ENCODE measurements at places on chromosomes 6 and 20. TPM values are rescaled to one million over a fixed set of nuclear protein-coding genes. Genes with fewer than 3 reads are reported as not detected.
A peak's percentile ranks its signal among the peaks of the same experiment; 100 is the strongest.

- no peaks in the 10 kb centered on the region for H3K27me3 ChIP-seq
- H3K4me1 ChIP-seq, result no peaks in the 10 kb centered on the region
- H3K27ac ChIP-seq, result no peak overlapping the region
- H3K36me3 ChIP-seq, result no peaks in the 10 kb centered on the region
- DNase-seq, result no peak
- no peak overlapping the region for H3K4me3 ChIP-seq
Observed at GRCh38 chr6:5116243-5116991, 31.3 kb downstream of the PPP1R3G start.

The GJE1 gene
- not detected for total RNA-seq

GRCh38 chr20:59515013-59515905, 89.1 kb upstream of the PHACTR3 start:
- peaks cover 6% of the 10 kb centered on the region for H3K27me3 ChIP-seq
- DNase-seq, result no peak
- no peaks in the 10 kb centered on the region for H3K4me1 ChIP-seq

DNA sequence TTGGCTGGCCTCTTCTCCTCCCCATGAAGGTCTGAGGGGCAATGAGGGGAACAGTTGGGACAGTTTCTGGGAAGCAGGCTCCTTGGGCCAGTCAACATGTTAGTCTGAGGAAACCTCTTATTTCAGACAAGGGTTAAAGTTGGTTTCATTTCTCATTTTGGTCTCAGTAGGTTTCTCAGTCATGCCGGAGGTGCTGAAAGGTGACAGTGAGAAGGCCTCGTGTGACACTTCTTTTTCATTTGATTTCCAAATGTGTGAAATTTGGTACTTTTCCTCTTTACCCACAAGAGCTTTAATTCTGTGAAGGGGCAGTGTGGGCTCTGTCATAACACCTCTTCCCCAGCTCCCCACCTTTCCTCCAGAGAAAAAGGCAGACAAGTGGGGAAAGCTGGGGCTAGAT, 7.5 kb upstream of the GLP1R start:
- no peaks in the 10 kb centered on the region for H3K36me3 ChIP-seq
- DNase-seq, result no peak
- no peak overlapping the region for H3K27ac ChIP-seq
- no peak overlapping the region for H3K4me3 ChIP-seq

- no peaks in the 10 kb centered on the region for H3K4me1 ChIP-seq
- no peaks in the 10 kb centered on the region for H3K36me3 ChIP-seq
- H3K4me3 ChIP-seq, result no peak overlapping the region
- no peak for DNase-seq
- no peaks in the 10 kb centered on the region for H3K27me3 ChIP-seq
Observed at GRCh38 chr6:157813750-157814455, 9.1 kb upstream of the SNX9 start.

The SLC13A3 gene
- 0.67 TPM for total RNA-seq

- DNase-seq, result no peak
- H3K27ac ChIP-seq, result no peak overlapping the region
- peak overlapping the region; percentile 52 for H3K4me3 ChIP-seq
- H3K4me1 ChIP-seq, result peaks cover 18% of the 10 kb centered on the region
Observed at GRCh38 chr6:71289802-71290175, 1.2 kb downstream of the OGFRL1 start.

The PBOV1 gene
- total RNA-seq, result not detected

The WASF1 gene
- total RNA-seq, result 0.20 TPM

- H3K27me3 ChIP-seq, result no peaks in the 10 kb centered on the region
- no peak overlapping the region for H3K4me3 ChIP-seq
- H3K36me3 ChIP-seq, result peaks cover 10% of the 10 kb centered on the region
- no peak for DNase-seq
- H3K27ac ChIP-seq, result no peak overlapping the region
Observed at GRCh38 chr6:15374119-15374518, 128.2 kb downstream of the JARID2 start.

The TXNDC5 gene
- total RNA-seq, result 13.6 TPM

GRCh38 chr20:16970776-16971175, 222.6 kb downstream of the OTOR start:
- no peak overlapping the region for H3K4me3 ChIP-seq
- no peaks in the 10 kb centered on the region for H3K27me3 ChIP-seq
- DNase-seq, result no peak
- no peaks in the 10 kb centered on the region for H3K4me1 ChIP-seq

DNA sequence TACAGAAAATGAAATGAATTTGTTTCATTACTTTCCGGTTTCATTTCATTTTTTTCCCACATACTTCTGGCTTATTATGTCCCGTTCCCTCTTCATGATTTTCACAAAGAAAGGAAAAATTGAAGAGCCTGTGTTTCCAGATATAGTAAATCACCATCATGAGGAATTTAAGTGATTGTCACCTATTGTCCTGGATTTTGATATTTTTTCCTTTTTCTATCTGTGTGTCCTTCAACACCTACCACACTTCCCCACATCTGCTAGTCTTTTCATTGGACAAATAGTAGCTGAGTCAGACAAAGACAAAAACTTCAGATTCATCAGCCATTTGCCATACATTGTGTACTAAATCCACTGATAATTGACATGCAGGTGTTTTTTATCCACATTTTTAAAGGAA, 258.2 kb upstream of the HSF2 start:
- no peaks in the 10 kb centered on the region for H3K27me3 ChIP-seq
- DNase-seq, result no peak
- H3K36me3 ChIP-seq, result no peaks in the 10 kb centered on the region

The LY6G6D gene
- not detected for total RNA-seq

- peaks cover 31% of the 10 kb centered on the region for H3K4me1 ChIP-seq
- H3K36me3 ChIP-seq, result peaks cover 37% of the 10 kb centered on the region
Observed at GRCh38 chr6:154157082-154157481, 118.0 kb downstream of the OPRM1 start.

DNA sequence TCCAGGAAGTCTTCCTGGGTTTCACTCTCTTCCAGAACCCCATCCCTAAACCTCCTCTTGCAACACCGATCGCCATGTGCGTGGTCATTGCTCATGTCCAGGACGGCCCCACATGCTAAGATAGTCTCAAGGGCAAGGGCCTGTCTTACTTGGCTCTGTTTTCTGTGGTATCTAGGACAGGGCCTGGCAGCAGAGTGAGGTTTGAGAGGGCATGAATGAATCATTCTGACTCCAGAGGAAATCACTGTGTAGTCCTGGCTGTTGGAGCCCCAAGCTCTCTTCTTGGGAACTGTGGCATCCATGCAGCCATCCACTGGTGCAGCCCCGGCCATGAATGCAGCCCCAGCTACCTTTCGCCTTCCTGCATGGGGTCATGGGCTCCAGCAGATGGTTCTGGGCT, 12.4 kb downstream of the SIRPA start:
- no peaks in the 10 kb centered on the region for H3K4me1 ChIP-seq
- H3K4me3 ChIP-seq, result no peak overlapping the region
- no peak overlapping the region for H3K27ac ChIP-seq
- no peaks in the 10 kb centered on the region for H3K27me3 ChIP-seq

DNA sequence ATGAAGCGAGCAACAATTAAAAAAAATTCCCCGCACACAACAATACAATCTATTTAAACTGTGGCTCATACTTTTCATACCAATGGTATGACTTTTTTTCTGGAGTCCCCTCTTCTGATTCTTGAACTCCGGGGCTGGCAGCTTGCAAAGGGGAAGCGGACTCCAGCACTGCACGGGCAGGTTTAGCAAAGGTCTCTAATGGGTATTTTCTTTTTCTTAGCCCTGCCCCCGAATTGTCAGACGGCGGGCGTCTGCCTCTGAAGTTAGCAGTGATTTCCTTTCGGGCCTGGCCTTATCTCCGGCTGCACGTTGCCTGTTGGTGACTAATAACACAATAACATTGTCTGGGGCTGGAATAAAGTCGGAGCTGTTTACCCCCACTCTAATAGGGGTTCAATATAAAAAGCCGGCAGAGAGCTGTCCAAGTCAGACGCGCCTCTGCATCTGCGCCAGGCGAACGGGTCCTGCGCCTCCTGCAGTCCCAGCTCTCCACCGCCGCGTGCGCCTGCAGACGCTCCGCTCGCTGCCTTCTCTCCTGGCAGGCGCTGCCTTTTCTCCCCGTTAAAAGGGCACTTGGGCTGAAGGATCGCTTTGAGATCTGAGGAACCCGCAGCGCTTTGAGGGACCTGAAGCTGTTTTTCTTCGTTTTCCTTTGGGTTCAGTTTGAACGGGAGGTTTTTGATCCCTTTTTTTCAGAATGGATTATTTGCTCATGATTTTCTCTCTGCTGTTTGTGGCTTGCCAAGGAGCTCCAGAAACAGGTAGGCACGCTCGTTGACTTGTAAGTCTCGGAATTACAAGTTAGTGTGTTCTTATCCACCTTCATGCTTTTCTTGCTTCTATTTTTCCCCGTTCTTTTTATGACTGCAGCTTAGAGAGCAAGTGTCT, at the start of gene EDN1:
Gene EDN1 (plus strand): TSS at position 429 of the 888 bp plus-strand sequence. CDS start 269 bp downstream, at position 698.
- H3K36me3 ChIP-seq, result no peaks in the 10 kb centered on the region
- peak; percentile 32 for DNase-seq
- H3K4me3 ChIP-seq, result peak within 1 kb of the TSS; percentile 81

- H3K27ac ChIP-seq, result no peak overlapping the region
- DNase-seq, result no peak
- no peaks in the 10 kb centered on the region for H3K36me3 ChIP-seq
- no peaks in the 10 kb centered on the region for H3K27me3 ChIP-seq
- no peaks in the 10 kb centered on the region for H3K4me1 ChIP-seq
- H3K4me3 ChIP-seq, result no peak overlapping the region
Observed at GRCh38 chr20:51583073-51583472, 40.6 kb upstream of the NFATC2 start.

GRCh38 chr6:35146453-35146852, 5.3 kb upstream of the TCP11 start:
- peaks cover 9% of the 10 kb centered on the region for H3K4me1 ChIP-seq
- peak; percentile 64 for DNase-seq
- H3K4me3 ChIP-seq, result no peak overlapping the region
- H3K27ac ChIP-seq, result no peak overlapping the region

DNA sequence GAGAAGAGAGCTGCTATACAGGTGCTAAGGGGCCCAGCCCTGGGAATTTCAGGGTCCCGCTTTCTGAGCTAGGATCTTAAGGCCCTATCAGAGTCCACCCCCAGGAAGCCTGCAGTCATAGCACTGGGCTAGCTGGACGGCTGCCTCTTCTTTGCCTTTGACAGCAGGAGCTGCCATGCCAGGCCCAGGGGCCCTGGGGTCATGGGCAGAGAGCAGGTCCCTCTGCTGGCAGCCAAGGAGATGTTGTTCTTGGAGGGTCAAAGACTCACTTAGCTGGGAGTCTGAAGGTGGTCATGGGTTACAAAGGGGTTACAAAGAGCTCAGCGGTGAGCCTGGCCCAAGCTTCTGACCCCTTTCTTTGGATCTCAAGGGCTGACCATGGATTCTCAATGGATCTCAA, 52.7 kb downstream of the RPP21 start:
- DNase-seq, result no peak
- peaks cover 23% of the 10 kb centered on the region for H3K27me3 ChIP-seq
- no peak overlapping the region for H3K4me3 ChIP-seq
- H3K36me3 ChIP-seq, result no peaks in the 10 kb centered on the region

DNA sequence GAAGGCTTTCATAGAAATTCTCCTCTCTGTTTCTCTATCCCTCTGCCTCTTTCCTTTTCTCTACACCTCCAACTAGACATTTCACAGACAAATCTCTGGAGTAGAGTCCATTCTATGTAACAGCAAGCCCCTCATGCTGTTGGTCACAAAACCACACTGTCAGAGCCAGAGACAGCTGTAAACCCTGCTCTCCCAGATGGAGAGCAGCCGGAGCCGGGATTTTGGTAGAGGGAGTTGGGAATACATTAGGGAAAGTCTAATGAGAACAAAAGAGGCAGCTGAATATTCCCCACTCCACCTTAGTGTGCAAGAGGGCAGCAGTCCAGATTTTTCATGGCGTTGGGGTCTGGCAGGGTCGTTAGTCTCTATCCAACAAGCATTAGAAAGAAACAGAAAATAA, 68.3 kb upstream of the EDN1 start:
- DNase-seq, result no peak

- no peaks in the 10 kb centered on the region for H3K4me1 ChIP-seq
- H3K27me3 ChIP-seq, result no peaks in the 10 kb centered on the region
- peaks cover 15% of the 10 kb centered on the region for H3K36me3 ChIP-seq
- H3K27ac ChIP-seq, result no peak overlapping the region
- no peak for DNase-seq
- no peak overlapping the region for H3K4me3 ChIP-seq
Observed at GRCh38 chr6:107237992-107238660, 122.8 kb upstream of the BEND3 start.

DNA sequence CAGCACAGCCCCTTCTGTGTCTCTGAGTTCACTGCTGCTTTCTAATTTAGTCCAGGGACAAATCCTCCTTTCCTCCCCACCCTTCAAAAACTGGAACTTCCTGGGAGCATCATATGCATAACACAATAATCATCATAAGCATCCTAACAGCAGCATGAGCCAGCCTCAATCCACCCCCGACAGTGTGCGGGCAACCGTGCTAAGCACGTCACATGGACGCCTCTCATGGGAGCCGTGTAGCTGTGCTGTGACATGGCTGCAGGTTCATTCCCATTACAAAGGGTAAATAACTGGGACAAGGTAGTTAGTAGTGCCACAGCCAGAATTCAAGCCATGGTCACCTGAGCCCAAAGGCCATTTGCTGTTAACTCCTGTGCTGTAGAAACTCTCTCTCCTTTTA, 24.5 kb upstream of the ULBP3 start:
- DNase-seq, result no peak
- H3K27ac ChIP-seq, result no peak overlapping the region
- no peaks in the 10 kb centered on the region for H3K36me3 ChIP-seq
- no peaks in the 10 kb centered on the region for H3K4me1 ChIP-seq
- H3K4me3 ChIP-seq, result no peak overlapping the region

- H3K36me3 ChIP-seq, result no peaks in the 10 kb centered on the region
- no peaks in the 10 kb centered on the region for H3K27me3 ChIP-seq
- no peak for DNase-seq
- H3K4me1 ChIP-seq, result peaks cover 64% of the 10 kb centered on the region
Observed at GRCh38 chr6:107821591-107821990, 2.5 kb downstream of the SCML4 start.

DNA sequence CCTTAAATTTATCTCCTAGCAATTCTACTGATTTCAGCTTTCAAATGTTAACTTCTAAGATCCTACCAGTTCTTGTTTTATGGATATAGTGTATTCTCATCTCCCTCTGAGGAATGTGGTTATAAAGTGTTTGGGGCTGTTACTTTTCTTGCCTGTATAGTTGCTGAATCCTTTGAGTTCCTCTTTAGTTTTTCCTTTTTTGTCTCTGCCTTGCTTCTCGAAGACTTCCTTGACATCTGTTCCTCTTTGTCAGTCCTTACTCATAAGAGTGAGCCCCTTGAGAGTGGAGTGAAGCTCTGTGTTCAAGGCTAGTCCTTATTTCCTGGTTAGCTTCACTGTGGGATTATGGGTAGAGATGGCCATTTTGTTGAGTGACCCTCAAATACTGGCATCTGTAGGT, 84.6 kb downstream of the ELOVL4 start:
- peaks cover 2% of the 10 kb centered on the region for H3K27me3 ChIP-seq
- no peaks in the 10 kb centered on the region for H3K4me1 ChIP-seq
- no peak overlapping the region for H3K27ac ChIP-seq
- DNase-seq, result no peak
- H3K36me3 ChIP-seq, result no peaks in the 10 kb centered on the region
- H3K4me3 ChIP-seq, result no peak overlapping the region

The DEF6 gene
- total RNA-seq, result 247 TPM

- DNase-seq, result no peak
- H3K27me3 ChIP-seq, result no peaks in the 10 kb centered on the region
- H3K4me3 ChIP-seq, result no peak overlapping the region
- no peaks in the 10 kb centered on the region for H3K4me1 ChIP-seq
- H3K36me3 ChIP-seq, result no peaks in the 10 kb centered on the region
Observed at GRCh38 chr6:113564371-113565171, 292.6 kb upstream of the MARCKS start.

The CENPW gene
- 4.5 TPM for total RNA-seq

- H3K27me3 ChIP-seq, result no peaks in the 10 kb centered on the region
- no peaks in the 10 kb centered on the region for H3K4me1 ChIP-seq
- no peak overlapping the region for H3K4me3 ChIP-seq
- H3K36me3 ChIP-seq, result no peaks in the 10 kb centered on the region
Observed at GRCh38 chr6:39218868-39219567, 10.3 kb downstream of the KCNK5 start.

The VGLL2 gene
- not detected for total RNA-seq

The TREM1 gene
- total RNA-seq, result not detected
